Stimulated activated CD8-positive, alpha-beta memory T cell treated with anti-CD3 and anti-CD28 coated beads, Interleukin-7, amount 100 ng/mL, for 1 hour (primary cell): ENCODE measurements at places on chromosomes 1 and 21.

DNA sequence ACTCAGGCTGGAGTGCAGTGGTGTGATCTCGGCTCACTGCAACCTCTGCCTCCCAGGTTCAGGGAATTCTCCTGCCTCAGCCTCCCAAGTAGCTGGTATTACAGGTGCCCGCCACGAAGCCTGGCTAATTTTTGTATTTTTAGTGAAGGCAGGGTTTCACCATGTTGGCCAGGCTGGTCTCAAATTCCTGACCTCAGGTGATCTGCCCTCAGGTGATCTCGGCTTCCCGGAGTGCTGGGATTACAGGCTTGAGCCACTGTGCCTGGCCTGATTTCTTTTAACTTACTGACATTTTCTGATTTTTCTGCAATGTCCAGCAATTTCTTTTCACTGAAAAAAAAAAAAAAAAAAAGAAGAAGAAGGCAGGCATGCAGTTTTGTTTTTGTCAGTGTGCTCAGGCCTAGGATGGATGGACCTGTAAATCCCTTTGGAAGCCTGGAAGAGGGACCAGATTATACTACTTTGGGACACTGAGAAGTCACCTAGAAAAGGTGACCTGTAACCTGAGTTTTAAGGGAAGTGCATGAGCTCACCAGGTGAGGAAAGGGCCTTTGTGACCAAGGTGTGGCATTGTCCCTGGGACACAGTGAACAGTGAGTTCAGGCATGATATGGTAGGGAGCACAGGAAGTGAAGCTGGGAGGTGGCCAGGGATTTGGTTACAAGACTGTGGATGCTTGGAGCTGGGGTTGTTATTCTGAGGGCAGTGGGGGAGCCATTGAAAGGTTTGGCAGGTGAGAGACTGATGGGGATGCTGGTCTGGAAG lies 2.7 kb upstream of the TMEM61 start:
- no peak for DNase-seq

DNA sequence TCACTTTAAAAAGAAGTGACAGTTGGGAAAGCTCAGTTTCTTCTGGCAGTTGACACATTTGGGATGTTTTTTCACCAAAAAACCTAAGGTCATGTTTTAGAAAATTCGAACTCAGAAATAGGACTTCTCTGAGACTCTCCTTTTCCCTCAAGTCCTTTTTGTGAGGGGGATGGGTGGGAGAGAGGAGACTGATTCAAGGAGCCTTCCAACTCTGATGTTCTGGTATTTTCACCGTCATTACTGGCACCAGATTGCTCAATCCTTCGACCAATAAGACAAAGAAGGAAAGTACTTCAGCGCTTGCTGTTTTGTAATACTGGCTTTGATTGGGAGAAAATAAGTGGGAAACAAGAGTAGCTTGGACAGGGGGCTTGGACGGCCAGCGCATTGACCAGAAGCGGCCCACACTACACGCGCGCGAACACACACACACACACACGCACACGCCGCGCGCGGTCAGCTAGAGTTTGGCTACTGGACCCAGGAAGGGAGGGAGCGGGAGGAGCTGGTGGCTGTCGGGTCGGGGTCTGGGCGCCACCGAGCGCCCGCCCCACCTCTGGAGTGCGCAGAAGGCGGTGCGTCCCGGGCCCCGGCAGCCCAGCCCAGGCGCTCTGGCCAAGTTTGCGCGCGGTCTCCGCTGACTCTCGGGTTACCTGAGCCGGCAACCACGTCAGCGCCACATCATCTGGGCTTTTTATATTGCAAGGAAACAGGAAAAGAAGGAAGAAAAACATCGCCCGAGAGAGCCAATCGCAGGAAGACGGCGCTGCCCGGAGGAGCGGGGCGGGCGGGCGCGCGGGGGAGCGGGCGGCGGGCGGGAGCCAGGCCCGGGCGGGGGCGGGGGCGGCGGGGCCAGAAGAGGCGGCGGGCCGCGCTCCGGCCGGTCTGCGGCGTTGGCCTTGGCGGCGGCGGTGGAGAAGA lies at the start of gene KCNK1:
KCNK1 (plus strand) TSS at position 855 of the 921 bp plus-strand sequence; CDS start at position 921, 66 bp downstream.
- no peak for DNase-seq

DNA sequence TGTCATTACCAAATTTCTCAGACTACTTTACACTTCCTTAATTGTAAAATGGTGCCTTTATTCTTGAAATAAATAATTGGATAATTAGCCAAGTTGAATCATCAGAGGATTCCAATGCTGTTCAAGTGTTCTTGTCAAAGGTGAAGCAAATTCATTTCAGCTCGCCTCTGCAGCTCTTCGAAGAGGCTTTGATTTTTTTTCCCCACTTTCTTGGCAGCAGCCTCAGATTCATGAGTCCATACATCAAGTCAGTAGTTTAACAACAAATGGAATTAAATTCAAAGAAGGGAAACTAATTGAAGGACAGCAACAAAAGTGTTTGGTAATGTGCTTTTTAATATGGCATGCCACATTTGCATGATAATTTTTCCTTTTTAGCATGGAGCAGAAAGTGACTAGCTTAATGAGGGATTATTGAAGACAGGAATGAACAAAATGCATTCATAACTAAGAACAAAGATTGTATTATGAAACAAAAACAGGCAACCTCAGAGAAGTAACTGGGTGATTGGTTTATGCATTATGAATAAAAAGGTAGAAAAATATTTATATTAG lies 239.0 kb downstream of the USH2A start:
- DNase-seq: no peak

DNA sequence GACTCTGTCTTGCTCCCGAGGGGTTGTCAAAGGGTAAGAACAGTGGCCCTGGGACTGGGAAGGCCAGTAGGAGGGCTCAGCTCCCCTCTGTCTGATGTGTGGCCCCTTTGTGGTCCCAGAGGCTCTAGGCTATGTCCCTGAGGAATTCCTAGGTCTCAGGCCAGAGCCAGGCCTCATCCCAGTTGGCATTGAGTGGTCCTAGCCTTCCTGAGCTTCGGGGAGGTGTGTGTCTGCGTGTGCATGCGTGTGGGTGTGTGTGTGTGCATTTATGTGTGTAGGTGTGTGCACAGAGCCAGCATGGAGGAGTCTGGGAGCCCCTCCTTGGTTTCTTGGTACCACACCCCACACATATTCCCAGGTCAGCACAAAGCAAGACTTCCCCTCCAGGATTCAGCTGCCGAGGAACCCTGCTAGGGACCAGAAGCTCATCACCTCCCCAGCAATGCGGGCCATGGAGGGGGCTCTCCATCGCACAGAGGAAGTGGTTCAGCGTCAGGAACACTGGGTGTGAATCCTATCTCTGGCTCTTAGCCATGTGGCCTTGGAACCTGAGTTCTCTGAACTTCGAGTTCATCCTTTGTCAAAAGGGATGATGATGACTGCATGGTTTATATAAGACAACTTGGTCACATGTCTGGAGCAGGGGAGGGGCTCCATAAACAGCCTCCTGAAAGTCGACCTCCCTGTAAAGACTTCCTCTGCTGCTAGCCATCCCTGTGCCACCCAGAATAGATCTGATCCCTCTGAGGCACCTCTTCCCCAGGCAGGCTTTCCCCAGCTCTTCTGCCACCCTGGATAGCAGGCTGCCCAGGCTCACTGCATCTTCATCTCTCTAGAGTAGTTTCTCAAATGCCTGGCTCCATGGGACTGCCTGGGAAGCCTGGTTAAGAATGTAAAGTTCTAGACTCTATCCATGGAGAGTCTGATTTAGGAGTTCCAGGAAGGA lies 8.3 kb upstream of the EPS8L3 start:
- no peak for DNase-seq

DNA sequence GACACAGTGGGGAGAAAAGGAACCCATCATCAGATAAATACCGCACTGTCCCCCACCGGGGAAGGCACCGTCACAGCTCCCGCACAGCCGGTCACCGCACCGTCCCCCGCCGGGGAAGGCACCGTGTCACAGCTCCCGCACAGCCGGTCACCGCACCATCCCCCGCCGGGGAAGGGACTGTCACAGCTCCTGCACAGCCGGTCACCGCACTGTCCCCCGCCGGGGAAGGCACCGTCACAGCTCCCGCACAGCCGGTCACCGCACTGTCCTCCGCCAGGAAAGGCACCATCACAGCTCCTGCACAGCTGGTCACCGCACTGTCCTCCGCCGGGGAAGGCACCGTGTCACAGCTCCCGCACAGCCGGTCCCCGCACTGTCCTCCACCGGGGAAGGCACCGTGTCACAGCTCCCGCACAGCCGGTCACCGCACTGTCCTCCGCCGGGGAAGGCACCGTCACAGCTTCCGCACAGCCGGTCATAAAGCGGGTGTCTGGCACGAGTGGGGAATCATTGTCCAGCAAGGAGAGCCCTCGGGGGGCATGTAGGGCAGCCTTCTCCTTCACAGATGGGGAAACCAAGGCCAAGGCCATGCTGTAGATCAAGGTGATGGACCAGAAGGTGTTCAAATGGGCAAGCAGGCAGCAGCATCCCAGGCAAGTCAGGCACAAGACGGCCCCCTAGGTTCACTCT lies 280.1 kb downstream of the NPHP4 start:
- DNase-seq: no peak

DNA sequence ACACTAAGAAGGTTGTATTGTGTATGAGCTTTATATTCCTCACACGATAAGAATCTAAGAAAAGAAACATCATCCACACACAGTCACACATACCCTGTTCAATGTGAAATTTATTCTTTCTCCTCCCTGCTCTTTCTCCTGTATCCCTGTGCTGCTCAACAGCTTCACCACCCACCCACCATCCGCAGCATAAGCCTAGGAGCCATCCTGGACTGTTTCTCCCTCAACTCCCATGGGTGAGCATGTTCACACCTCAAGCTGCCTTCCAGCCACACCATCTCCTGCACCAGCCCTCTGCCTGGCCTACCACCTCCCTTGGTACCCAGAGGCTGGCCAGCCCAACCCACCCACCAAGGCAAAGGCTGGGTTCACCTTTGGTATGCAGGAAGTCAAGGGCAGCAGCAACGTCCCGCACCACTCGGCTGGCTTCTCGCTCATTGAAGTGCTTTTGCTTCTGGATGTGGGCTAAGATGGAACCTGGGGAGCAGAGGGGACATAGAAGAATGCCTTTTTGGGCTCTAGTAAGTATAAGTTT lies 20.3 kb upstream of the KNCN start:
- DNase-seq: no peak

DNA sequence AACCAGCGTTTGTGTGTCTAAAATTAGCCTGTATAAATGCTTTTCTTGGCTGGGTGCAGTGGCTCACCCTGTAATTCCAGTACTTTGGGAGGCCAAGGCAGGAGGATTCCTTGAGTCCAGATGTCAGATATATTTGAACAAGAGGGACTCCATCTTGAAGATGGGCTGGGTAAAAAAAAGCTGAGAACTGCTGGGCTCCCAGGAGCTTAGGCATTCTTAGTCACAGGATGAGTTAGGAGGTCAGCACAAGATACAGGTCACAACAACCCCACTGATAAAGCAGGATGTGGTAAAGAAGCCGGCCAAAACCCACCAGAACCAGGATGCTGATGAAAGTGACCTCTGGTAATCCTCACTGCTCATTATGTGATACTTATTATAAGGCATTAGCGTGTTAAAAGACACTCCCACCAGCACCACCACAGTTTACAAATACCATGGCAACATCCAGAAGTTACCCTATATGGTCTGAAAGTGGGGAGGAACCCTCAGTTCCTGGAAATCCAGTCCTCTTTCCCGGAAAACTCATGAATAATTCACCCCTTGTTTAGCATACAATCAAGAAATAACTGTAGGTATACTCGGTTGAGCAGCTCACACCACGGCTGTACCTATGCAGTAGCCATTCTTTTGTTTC lies 36.2 kb upstream of the ZNF496 start:
- no peak for DNase-seq

DNA sequence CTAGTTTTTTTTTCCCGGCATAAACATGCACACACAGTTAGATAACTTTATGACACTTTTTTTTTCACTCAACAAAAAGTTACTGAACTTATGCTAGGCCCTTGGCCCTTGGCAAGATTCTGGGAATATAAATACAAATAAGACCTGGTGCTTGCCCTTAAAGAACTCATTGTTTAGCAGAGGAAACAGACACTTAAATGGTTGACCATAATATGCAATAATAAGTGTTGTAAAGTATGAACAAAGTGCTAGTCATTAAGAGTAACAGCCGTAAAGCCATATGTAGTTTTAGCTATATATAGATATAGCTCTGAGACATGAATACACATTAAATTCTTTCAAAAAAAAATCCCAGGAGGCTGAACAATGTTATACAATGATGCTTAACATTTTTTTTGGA lies 198.3 kb downstream of the CYYR1 start:
- DNase-seq: no peak

DNA sequence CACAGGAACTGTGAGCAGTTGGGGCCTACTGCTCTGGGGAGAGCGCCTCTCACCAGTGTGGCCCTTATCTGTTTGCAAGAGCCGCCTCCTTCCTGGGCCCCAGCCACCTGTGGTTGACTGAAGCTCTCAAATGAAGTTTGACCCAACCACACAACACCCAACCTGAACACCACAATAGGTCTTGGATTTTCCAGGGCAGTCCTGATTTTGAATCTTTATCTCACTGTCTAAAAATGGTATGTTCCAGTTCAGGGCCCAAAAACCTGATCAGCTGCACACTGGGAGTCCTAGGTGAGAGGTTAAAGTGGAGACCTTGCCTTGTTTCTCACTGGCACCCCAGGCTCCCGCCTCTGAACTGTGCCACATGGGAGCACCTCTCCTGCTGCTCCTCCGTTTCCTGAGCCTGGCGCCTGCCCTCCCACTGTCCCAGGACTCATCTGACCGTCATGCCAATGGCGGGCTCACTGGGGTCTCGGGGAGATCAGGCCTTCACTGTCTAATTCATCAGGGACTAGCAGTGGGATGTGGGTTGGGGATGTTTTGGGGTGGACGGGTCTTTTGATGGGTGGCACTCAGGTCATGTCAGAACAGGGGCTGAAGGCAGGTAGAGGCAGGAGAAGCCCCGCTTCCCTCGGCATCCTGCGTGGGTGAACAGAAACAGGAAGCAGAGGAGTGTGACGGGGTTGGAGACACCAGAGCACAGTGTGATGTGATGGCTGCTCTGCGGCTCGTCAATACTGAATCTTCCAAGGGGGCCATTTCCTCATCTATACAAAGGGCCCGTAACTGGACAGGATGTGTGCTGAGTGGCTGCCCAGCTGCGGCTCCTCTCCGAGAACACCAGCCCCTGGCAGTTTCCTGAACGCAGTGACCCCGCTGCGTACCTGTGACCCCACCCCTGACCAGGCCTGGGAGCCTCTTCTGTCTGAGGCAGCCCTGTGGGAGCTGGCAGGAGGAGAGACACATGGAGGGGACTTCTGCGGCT lies 59.6 kb upstream of the ITPKB start:
- DNase-seq: peak; percentile 32

DNA sequence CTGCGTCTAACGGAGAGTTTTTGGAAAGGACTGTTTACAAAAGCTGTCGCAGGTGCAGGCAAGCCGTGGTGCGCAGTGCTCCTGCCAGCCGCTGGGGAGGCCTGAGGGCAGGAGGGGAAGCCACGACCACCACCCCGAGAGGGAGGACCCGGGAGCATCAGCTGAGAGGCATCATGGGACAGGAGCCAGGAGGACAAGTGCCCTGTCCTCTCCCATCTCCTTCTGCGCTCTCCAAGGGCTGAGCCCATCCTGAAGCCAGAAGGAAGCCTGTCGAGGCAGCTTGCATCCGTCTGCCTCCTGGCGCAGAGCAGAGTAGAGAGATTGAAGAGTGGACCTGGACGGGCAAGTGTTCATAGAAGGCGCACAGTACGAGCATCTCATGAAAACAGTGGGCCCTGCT lies 310.9 kb downstream of the KIF26B start:
- no peak for DNase-seq
